ENCODE measurements at places on chromosomes 4 and X.

DNA sequence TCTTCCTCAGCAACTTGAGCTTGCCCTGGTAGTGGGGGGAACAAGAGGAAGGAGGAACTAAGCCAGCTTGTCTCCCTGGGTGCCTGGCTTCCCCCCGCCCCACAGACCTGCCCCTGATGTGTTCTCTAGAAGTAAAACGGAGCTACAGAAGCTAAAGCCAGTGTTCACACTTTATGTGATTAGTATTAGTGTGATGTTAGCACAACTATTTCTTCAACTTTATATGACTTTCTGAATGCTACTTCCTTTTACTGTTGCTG, 10.7 kb downstream of the RGS12 start:
- peak overlapping the region; percentile 7 for H3K27ac ChIP-seq

- H3K27me3 ChIP-seq = no peaks in the 10 kb centered on the region
- H3K27ac ChIP-seq = no peak overlapping the region
- H3K4me1 ChIP-seq = no peaks in the 10 kb centered on the region
- no peak overlapping the region for H3K4me3 ChIP-seq
- no peak for DNase-seq
Observed at GRCh38 chrX:45794995-45795337, 594.3 kb upstream of the DIPK2B start.

DNA sequence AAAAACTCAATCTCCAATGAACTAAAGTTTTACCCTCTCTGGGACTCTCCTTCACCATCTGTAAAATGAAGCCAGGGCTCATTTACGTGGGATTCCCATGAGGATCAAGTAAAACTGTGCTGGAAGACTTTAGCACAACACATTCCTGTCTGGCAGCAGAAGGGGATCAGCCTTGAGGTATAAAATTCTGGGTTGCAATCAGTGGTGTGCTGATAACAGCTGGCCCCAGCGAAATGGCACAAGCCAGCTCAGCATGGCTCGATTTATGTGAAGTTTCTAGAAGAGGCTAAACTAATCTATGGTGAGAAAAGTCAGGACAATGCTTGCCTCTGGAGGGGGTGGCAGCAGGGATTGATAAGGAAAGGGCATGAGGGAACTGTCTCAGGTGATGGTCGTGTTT, 28.4 kb downstream of the ZNF630 start:
- no peak for DNase-seq
- H3K4me1 ChIP-seq = no peaks in the 10 kb centered on the region
- no peaks in the 10 kb centered on the region for H3K36me3 ChIP-seq
- H3K27ac ChIP-seq = no peak overlapping the region
- H3K4me3 ChIP-seq = no peak overlapping the region
- H3K27me3 ChIP-seq = no peaks in the 10 kb centered on the region

- no peak for DNase-seq
- no peaks in the 10 kb centered on the region for H3K4me1 ChIP-seq
- no peaks in the 10 kb centered on the region for H3K27me3 ChIP-seq
Observed at GRCh38 chrX:153049093-153049492, 7.2 kb upstream of the PNMA3 start.

DNA sequence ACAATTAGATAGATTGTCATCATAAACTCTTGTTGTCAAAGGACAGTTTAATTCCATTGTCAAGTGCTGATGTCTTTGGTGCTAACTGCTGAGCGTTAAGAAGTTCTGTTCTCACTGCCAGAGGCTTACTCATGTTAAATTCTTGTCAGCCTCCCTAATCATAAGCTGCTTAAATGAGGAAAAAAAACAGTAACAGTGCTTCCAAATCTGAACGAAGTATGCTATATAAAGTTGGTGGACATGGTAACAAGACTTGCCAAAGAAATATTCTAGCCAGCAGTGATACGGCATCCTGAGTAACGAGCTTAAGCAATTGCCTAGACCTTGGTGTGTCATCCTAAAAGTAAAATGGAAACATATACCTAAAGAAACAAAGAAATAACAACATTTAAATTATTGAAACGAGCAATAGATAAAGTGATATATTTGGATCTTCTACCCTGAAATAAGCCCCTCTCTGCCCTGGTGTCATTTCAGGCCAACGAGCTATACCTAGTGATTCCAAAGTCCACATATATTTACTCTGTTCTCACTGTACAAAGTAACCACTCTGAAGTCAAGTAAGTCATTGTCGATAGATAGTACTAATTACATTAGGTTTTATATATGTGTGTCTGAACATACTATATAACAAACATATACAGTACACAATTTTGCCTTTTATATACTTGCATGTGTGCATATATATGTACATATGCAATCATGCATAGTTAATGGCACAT, 339.7 kb upstream of the HS3ST1 start:
- no peak for DNase-seq
- H3K27ac ChIP-seq = no peak overlapping the region
- H3K27me3 ChIP-seq = no peaks in the 10 kb centered on the region
- H3K36me3 ChIP-seq = no peaks in the 10 kb centered on the region
- H3K4me3 ChIP-seq = no peak overlapping the region
- no peaks in the 10 kb centered on the region for H3K4me1 ChIP-seq

GRCh38 chr4:83071116-83071515, 36.1 kb downstream of the COPS4 start:
- peaks cover 51% of the 10 kb centered on the region for H3K36me3 ChIP-seq
- no peak for DNase-seq
- H3K27me3 ChIP-seq = no peaks in the 10 kb centered on the region
- H3K27ac ChIP-seq = no peak overlapping the region
- H3K4me1 ChIP-seq = no peaks in the 10 kb centered on the region

DNA sequence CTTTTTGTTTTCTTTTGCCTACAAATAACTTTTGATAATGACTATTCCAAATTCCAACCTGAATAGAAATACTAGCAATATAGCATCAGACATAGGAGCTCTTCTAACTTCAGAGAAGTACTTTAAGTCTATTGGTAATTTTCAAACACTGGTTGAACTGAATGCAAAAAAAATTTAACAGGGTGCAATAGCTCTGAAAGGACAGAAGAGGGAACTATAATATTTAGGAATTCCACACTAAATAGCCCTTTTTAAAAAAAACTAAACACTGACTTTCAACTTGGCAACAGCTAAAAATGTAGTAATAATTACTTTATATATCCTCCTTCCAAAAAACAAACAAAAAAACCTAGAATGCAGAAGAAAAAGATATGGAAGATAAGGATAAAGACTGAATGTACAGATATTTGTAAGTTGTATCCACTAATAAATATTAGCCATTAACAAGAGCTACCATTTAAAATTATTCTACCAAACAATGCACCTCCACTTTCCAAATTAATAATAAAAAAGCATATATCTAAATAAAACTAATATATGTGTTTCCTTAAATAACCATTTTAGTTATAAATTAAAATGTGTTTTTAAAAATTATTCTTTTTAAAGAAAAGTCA, 81.4 kb downstream of the FBXW7 start:
- no peak overlapping the region for H3K27ac ChIP-seq
- no peaks in the 10 kb centered on the region for H3K27me3 ChIP-seq

- no peak overlapping the region for H3K4me3 ChIP-seq
- no peaks in the 10 kb centered on the region for H3K36me3 ChIP-seq
- H3K4me1 ChIP-seq = no peaks in the 10 kb centered on the region
Observed at GRCh38 chr4:121651597-121651996, 45.2 kb downstream of the ANXA5 start.

GRCh38 chr4:109383823-109384222, 49.8 kb upstream of the SEC24B start:
- H3K27ac ChIP-seq = no peak overlapping the region
- no peaks in the 10 kb centered on the region for H3K4me1 ChIP-seq
- H3K36me3 ChIP-seq = no peaks in the 10 kb centered on the region
- no peak overlapping the region for H3K4me3 ChIP-seq

GRCh38 chr4:42280327-42281095, 116.8 kb upstream of the SHISA3 start:
- no peak overlapping the region for H3K27ac ChIP-seq
- H3K4me1 ChIP-seq = no peaks in the 10 kb centered on the region
- no peaks in the 10 kb centered on the region for H3K27me3 ChIP-seq
- no peaks in the 10 kb centered on the region for H3K36me3 ChIP-seq
- peak; percentile 45 for DNase-seq
- no peak overlapping the region for H3K4me3 ChIP-seq

GRCh38 chr4:40388239-40388638, 53.1 kb downstream of the CHRNA9 start:
- H3K4me3 ChIP-seq = no peak overlapping the region
- peak; percentile 3 for DNase-seq

- DNase-seq = peak; percentile 44
- H3K36me3 ChIP-seq = no peaks in the 10 kb centered on the region
- H3K4me3 ChIP-seq = no peak overlapping the region
- H3K27me3 ChIP-seq = no peaks in the 10 kb centered on the region
Observed at GRCh38 chr4:168852933-168853713, 156.9 kb downstream of the CBR4 start.

DNA sequence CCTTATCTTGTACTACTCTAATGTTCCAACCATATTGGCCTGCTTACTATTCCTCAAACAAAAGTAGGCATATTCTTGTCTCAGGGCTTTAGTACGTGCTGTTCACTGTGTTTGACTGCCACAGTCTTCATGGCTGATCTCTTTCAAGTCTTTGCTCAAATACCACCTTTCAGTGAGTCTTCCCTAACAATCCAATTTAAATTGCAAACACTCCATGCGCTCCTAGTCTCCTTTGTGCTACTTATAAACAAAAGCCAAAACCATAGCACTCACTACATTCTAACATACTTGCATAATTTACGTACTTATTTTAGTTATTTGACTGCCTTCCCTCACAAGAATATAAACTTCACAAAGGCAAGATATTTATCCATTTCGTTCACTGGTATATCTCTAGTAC, 1.7 kb upstream of the ART3 start:
- H3K4me3 ChIP-seq = no peak overlapping the region
- H3K27ac ChIP-seq = no peak overlapping the region
- H3K36me3 ChIP-seq = no peaks in the 10 kb centered on the region
- no peaks in the 10 kb centered on the region for H3K27me3 ChIP-seq
- no peak for DNase-seq

- H3K4me3 ChIP-seq = no peak overlapping the region
- DNase-seq = no peak
- H3K27ac ChIP-seq = no peak overlapping the region
Observed at GRCh38 chrX:41412261-41413081, 34.7 kb upstream of the NYX start.

DNA sequence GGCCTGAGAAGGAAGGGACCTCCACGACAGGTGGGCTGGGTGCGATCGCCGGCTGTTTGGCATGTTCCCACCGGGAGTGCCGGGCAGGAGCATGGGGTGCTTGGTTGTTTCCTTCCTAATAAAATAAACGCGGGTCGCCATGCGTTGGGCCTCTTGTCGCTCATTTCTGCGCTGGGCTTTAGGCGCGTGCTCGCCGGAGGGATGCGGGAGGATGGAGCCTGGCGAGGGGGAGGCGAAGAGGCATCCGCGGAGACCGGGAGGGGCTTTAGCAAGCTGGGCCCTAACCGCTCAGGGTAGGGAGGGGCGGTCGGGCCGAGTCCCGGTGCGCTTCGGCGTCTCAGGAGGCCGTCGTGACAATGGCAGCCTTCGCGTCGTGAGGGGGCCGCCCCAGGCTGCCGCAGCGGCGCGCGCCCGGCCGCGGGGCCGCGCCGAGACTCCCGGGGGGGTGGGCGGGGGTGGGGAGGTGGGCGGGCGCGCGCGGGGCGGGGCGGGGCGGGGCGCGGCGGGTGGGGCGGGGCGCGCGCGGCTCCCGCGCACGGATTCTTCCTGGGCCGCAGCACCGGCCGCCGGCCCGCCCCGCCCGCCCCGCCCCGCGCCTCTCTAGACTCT, 476 bp upstream of the GDI1 start:
- peaks cover 50% of the 10 kb centered on the region for H3K36me3 ChIP-seq
- peak; percentile 59 for DNase-seq
- peak overlapping the region; percentile 28 for H3K4me3 ChIP-seq
- no peak overlapping the region for H3K27ac ChIP-seq
- no peaks in the 10 kb centered on the region for H3K27me3 ChIP-seq

DNA sequence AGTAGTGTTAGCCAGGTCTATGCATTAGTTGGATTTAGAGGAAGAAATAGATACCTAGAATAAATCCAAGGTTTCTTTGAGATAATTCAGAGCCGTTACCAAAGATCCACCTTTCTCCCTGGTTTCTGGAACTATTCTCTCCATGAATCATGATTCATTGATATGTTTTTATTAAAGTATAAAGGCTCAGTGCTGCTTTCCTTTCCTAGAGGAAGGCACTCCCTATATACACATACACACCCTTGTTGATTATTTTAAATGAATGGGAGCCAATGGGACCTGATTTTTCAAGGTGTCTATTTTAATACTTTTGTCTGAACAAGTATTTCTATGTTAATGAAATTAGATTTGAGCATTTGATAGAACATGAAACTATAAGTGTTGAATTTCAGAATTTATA, 146.8 kb upstream of the SPRY1 start:
- DNase-seq = no peak
- no peaks in the 10 kb centered on the region for H3K27me3 ChIP-seq
- H3K27ac ChIP-seq = no peak overlapping the region
- peaks cover 4% of the 10 kb centered on the region for H3K4me1 ChIP-seq
- H3K36me3 ChIP-seq = no peaks in the 10 kb centered on the region
- H3K4me3 ChIP-seq = no peak overlapping the region

DNA sequence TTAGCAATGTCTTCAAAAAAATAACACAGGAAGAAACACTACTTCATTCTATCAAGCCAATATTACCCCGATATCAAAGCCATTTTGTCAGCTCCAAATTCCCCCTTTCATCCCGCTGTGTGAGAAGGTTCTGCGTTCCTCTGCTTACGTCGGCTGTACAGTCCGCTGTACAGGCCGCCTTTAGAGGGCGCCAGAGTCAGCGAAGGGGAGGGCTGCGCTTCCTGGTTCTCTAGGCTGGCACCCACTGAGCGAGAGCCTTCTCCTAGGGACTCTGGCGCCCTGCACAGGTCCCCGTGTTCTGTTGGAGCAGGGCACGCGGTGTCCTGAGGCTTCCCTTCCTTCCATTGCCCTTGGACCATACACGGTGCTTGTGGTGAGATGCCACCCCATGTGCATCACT, 25.3 kb upstream of the CT45A1 start:
- no peaks in the 10 kb centered on the region for H3K4me1 ChIP-seq
- no peak overlapping the region for H3K4me3 ChIP-seq
- no peaks in the 10 kb centered on the region for H3K36me3 ChIP-seq
- DNase-seq = no peak
- no peak overlapping the region for H3K27ac ChIP-seq
